ENCODE measurements at places on chromosomes 6 and 20.
A peak's percentile ranks its signal among the peaks of the same experiment; 100 is the strongest.

GRCh38 chr6:164322533-164322932 lies 908.0 kb downstream of the QKI start:
- DNase-seq, result no peak

GRCh38 chr6:43942011-43942442 lies 172.0 kb downstream of the VEGFA start:
- DNase-seq, result no peak

GRCh38 chr20:47178851-47179250 lies 177.6 kb downstream of the ZMYND8 start:
- no peak for DNase-seq

GRCh38 chr6:52161689-52162438 lies 24.3 kb upstream of the IL17A start:
- DNase-seq, result no peak

GRCh38 chr20:46119028-46119546 lies 973 bp downstream of the CD40 start:
- no peak for DNase-seq

GRCh38 chr6:37982317-37982716 lies 162.8 kb downstream of the ZFAND3 start:
- no peak for DNase-seq

DNA sequence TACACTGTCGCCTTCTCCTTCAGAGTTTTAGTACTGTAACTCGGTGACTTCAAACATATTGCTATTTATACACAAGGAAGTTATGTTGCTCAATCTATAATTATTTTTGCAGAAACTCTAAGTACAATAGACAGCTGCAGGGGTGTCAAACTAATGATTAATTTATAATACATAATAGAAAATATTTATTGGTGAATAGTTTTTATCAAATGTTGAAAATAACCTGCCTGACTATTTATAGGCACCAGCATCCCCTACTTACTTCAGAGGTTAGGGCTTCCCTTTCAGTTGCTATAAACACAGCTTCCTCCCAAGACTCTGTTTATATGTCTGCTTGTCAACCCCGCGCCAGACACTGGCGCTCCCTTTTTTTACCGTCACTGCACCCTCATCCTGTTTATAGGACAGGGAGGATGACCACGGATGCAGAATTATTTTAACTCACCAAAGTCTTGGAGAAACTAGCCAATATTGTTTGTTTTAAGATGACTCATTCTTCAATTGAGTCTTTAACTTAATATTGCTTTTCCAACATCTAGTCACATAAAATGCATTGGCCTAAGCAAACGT lies 225.0 kb downstream of the ALDH8A1 start:
- DNase-seq, result no peak

DNA sequence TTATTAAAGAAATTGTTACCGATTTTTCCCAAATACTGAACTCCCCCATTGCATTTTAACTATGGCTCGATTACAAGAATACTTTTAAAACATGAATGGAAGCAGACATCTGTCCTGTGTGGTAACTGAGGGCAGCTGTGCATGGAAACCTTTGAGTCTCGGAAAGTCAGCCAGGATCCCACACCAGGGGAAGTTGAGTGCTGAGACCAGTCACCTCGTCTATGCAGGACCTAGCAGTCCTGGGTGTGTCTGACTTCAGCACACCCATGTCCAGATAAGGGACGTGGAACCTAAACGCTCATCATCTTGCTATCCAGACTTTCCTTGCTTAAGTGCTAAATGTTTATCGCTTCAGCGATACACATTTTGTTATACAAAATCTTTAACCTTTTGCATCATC lies 6.1 kb downstream of the RIN2 start:
- no peak for DNase-seq

DNA sequence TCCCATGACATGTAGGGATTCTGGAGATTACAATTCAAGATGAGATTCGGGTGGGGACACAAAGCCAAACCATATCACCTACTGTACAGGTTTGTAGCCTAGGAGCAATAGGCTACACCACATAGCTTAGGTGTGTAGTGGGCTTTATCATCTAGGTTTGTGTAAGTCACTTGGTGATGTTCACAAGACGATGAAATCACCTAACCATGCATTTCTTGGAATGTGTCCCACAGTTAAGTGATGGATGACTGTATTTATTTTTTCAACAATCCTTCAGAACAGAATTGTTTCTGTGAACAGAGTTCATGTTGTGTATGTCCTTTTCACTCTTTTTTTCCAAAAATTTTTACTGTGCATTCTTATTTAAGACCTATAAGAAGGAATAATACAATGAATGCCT lies 76.1 kb downstream of the DTD1 start:
- no peak for DNase-seq

GRCh38 chr6:6793388-6794250 lies 205.1 kb downstream of the LY86 start:
- no peak for DNase-seq

- DNase-seq, result no peak
Observed at GRCh38 chr6:66344796-66345195, 637.8 kb upstream of the EYS start.

GRCh38 chr6:12709116-12709515 lies 7.5 kb upstream of the PHACTR1 start:
- DNase-seq, result no peak

- DNase-seq, result peak; percentile 43
Observed at GRCh38 chr20:36574366-36575135, 1.2 kb downstream of the TGIF2 start.

DNA sequence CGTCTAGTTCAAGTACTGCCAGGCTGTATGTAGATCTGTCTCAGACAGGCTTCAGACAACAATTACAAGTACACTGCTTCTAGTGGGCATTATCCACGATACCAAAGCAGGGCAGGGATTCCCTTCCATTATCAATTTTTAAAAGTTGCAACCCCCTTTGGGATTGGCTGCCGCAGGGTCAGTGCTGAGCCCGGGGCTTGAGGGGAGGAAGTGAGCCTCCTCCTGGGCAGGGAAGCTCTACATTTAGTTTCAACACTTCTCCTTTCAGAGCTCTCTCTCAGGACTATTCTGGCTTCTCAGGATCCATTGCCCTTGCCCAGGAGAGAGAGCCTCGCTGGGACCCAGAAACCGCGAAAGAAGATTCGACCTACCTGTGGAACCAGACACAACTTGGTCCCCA lies 1.5 kb downstream of the HTR1B start:
- DNase-seq, result no peak

All from stimulated activated naive CD4-positive, alpha-beta T cell (primary cell).